Stimulated activated CD8-positive, alpha-beta memory T cell treated with anti-CD3 and anti-CD28 coated beads, Interleukin-7, amount 100 ng/mL, for 1 hour (primary cell): ENCODE measurements at places on chromosomes 3 and 15.

DNA sequence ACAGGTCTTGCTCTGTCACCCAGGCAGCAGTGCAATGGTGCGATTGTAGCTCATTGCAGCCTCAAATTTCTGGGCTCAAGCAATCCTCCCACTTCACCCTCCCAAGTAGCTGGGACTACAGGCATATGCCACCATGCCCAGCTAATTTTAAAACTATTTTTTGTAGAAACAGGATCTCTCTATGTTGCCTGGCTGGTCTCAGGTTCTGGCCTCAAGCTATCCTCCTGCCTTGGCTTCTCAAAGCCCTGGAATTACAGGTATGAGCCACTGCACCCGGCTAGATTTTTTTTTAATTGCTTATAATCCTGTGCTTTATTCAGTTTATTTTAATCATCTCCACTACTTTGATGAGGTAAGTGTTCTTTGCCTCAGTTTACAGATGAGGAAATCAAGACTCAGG, 156.5 kb downstream of the CHDH start:
- no peak for DNase-seq

- no peak for DNase-seq
Observed at GRCh38 chr3:107629566-107629965, 106.8 kb downstream of the BBX start.

- DNase-seq, result no peak
Observed at GRCh38 chr3:141407047-141407446, 38.7 kb downstream of the ZBTB38 start.

GRCh38 chr3:149145974-149146373, 16.5 kb downstream of the HPS3 start:
- no peak for DNase-seq

- DNase-seq, result no peak
Observed at GRCh38 chr15:40942878-40943277, 10.4 kb upstream of the CHAC1 start.

DNA sequence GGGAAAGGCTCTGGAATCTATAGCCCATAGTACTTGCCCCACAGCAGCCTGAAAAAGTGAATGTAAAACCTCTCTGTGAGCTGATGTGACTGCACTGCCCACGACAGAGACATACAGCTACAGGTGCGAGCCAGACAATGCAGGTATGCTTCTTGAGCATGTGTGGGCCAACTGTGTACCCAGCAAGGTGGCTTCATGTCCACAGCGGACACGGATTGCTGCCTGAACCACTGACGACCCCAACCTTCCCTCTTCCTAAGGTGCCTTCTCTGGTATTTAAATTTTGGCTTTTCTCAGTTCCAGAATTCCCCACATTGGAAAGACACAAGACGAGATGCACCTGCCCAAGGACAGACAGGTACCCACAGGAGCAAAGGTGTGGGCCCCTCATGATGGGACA, 65.8 kb downstream of the SCN5A start:
- no peak for DNase-seq

GRCh38 chr3:13045904-13046568, 27.2 kb downstream of the IQSEC1 start:
- no peak for DNase-seq

DNA sequence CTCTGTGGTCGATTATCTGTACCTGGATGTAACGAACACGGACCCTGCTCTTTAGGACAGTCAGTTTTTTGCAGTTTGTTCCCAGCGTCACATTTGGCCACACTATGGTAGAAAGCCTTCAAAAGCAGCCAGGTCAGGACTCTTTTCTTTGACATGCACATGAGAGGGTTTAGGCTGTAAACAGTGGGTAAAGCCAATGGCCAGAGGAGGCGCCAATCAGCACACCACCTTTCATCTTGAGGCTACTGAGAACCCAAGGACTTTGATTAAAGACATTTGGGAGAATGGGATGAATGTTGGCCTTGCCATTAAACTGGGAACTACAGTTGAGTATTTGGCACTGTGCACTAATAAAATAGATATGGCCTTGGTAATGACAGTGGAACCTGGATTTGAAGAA, 225.9 kb downstream of the OXSM start:
- no peak for DNase-seq

GRCh38 chr3:155871746-155872158, 1.3 kb downstream of the GMPS start:
- no peak for DNase-seq

DNA sequence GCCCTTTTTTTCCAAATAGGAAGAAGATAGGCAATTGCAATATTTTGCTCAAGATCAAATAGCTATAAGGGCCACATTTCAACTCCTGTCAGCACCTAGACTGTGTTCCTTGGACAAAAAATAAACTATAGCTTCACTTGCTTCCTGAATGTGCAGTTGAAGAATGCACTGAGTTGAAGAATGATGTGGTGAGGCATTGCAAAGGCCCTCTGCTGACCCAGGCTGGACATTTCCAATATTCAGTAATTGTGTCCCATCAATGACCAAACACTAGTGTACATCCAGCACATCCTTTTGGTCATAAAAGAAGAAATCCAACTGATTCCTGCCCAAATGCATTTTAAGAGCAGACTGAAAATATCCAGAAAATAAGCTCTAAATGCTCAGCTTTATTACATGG, 424.8 kb upstream of the TGFBR2 start:
- no peak for DNase-seq

DNA sequence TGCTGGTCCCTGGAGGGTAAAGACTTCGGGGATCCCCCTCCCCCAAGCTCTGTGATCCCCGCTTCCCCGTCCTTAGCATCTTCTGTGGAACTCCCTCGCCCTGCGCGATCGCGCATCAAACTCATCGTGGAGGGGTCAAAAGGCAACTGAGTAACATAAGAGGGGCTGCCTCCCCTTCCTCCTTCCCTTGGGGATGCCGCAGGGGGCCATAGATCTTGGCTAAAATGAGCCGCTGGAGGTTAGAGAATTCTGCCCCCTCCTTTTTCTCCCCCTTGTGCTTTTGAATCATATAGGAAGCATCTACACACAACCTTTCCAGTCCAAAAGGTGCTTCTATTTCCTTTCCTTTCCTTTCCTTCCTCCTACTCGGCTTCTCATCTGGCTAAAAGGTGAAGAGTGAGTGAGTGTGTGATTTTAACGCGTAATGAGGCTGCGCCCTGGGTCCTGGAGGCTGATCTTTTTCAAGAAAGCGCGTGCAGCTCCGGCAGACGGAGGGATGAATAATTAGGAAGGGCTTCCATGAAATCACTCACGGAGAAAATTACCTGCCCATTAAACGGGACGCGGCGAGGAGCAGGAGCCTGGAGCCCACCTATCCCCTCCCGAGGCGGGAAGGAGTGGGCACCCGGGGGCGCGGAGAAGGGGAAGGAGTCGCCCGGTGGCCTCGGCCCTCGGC, 831 bp upstream of the ROBO2 start:
- no peak for DNase-seq

GRCh38 chr15:66229790-66230465, 23.6 kb downstream of the MEGF11 start:
- no peak for DNase-seq

DNA sequence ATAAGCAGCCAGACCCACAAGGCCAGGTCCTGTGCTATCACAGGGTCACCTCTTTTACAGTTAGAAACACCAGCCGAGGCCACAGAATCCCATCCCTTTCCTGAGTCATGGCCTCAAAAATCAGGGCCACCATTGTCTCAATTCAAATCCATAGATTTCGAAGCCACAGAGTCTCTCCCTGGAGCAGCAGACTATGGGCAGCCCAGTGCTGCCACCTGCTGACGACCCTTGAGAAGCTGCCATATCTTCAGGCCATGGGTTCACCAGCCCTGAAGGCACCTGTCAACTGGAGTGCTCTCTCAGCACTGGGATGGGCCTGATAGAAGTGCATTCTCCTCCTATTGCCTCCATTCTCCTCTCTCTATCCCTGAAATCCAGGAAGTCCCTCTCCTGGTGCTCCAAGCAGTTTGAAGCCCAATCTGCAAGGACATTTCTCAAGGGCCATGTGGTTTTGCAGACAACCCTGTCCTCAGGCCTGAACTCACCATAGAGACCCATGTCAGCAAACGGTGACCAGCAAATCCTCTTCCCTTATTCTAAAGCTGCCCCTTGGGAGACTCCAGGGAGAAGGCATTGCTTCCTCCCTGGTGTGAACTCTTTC, 39.6 kb downstream of the TGM4 start:
- peak; percentile 44 for DNase-seq

GRCh38 chr3:52046186-52046901, 10.0 kb downstream of the DUSP7 start:
- no peak for DNase-seq

DNA sequence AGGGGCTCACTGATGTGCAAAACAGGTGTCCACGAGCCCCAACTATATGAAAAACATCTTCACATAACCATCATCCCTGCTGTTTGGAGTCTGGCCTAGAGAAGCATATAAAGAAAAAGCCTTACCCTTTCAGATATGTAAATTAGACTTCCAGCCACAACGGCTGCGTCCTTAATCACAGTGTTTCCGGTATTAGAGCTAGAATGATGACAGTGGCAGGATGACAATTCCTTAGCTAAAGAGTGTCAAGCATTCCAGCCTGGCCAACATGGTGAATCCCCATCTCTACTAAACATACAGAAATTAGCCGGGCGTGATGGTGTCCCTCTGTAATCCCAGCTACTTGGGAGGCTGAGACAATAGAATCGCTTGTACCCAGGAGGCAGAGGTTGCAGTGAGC, 19.5 kb upstream of the SAMD7 start:
- no peak for DNase-seq
